ENCODE measurements at places on chromosomes 13 and 19.

DNA sequence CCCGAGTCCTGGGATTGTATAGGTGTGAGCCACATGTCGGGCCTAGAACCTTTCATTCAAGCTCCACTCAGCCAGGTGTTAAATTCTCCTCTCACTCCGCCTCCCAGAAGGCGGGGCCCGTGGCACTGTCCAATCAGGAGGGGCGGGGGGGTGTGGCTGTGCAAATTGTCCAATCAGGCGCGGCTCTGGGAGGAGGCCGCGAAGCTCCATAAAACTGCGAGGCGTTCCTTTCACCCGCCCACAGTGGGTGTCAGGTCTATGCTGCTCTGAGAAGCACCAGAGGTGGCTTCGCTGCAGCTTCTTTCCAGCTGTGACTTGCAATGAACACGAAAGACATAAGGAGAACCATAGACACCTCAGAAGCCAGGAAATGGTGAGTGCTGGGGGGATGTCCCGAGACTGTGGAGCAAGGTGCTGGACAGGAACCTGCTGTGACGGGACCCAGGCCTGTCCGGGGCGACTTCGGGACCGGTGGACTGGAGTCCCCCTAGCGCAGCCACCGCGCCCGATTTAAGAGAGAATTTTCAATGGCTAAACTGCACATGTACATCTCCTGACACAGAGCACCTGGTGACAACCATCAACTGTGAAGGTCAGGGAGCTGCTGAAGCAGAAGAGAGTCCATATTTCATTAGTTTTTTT is 3.0 kb upstream of the ZNF136 start:
- H3K4me3 ChIP-seq = no peak overlapping the region
- H3K4me1 ChIP-seq = peaks cover 41% of the 10 kb centered on the region
- peaks cover 4% of the 10 kb centered on the region for H3K27me3 ChIP-seq
- no peaks in the 10 kb centered on the region for H3K36me3 ChIP-seq
- no peak overlapping the region for H3K27ac ChIP-seq
- no peak for DNase-seq

DNA sequence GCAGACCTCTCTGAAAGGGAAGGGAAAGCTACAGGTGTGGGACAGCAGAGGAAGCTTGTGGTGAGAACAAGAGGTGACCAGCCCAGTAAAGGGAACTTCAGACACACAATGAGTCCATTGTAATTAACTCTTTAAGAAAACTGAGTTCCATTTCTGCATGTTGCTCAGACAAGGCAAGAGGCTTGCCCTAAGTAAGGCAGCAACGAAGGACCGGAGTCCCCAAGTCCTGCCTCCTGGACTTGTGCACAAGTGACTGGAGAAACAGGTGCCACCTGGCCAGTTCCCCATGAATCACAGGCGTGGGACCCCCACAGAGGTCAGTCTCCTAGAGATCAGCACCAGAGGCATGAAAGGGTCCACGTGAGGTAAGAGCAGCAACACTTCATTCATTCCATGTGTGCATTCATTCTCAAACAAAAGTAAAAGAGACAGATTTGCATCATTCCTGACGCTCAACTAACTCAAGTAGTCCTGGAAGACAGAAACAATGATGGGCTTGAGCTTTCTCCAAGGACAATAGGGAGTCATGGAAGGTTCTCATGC is 14.7 kb upstream of the SIGLEC6 start:
- H3K27me3 ChIP-seq = peaks cover 7% of the 10 kb centered on the region
- peaks cover 28% of the 10 kb centered on the region for H3K4me1 ChIP-seq
- no peaks in the 10 kb centered on the region for H3K36me3 ChIP-seq

- H3K4me3 ChIP-seq = peak overlapping the region; percentile 1
- H3K4me1 ChIP-seq = peaks cover 73% of the 10 kb centered on the region
- H3K27me3 ChIP-seq = no peaks in the 10 kb centered on the region
- H3K36me3 ChIP-seq = no peaks in the 10 kb centered on the region
Observed at GRCh38 chr19:29966588-29967249, 24.7 kb downstream of the URI1 start.

- no peak for DNase-seq
- no peak overlapping the region for H3K4me3 ChIP-seq
- peaks cover 23% of the 10 kb centered on the region for H3K4me1 ChIP-seq
- peaks cover 5% of the 10 kb centered on the region for H3K27me3 ChIP-seq
Observed at GRCh38 chr19:5081443-5082161, 112.7 kb downstream of the KDM4B start.

All from immature natural killer cell (primary cell).